ENCODE measurements at places on chromosomes 11 and 22.

GRCh38 chr22:24696551-24697001 is 77.9 kb downstream of the PIWIL3 start:
- no peak for DNase-seq

DNA sequence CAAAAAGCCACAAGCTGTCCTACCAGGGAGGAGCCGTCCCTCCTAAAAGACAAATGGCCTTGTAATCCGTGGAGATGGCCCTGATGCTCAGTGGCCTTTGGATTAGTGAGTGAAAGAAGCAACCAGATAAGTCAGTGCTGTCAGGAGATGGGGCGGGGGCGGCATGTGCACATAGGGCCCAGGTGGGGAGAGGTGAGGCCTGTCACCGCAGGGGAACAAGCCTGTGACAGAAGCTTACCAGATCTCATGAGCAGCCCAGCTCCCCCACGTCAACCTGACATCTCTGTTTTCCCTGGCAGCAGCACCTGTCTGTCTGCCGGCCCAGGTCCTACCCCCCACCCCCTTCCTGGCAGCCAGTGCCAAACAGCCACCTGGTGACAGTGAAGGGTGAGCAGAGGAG is 162.6 kb downstream of the BUD13 start:
- DNase-seq: no peak

GRCh38 chr11:103901656-103902055 is 134.8 kb upstream of the DDI1 start:
- no peak for DNase-seq

GRCh38 chr11:72426758-72427157 is 7.6 kb downstream of the CLPB start:
- no peak for DNase-seq

- peak; percentile 22 for DNase-seq
Observed at GRCh38 chr11:120952461-120953434, 71.2 kb upstream of the TBCEL start.

- DNase-seq: no peak
Observed at GRCh38 chr11:134862105-134862502, 450.1 kb upstream of the B3GAT1 start.

DNA sequence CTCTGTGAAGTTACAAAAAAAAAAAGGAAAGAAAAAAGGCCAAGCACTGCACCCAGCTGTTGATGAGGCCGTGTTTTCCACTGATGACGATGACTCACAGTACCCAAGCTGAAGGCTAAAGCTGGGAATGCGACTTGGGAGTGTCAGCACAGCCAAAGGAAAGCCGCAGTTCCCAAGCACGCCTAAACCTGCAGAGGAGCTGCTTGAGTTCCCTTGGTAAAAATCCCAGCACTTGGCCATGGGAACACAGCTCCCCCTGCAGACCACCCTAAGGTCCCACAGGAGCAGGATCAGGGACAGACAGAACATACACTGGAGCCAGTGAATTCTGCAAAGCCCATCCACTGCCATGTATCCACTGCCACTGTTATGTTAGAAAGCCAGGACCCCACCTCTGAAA is 39.9 kb downstream of the SERGEF start:
- DNase-seq: no peak

DNA sequence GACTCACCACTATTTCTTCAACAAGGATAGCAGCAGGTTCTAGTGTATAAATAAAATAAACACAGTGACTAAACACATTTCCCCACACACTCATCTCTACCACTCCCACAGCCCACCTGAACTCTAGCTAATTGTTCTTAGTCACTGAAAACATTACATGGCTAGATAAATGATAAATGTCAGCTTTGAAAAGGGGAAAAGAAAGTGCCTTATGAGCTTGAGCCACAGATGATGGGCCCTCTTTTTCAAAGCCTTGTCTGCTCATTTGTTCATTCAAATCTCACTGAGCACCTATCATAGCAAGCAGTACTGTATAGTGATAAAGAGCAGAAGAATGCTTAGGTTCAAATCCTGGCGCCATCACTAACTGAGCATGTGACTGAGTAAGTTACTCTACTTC is 58.3 kb downstream of the SIK3 start:
- DNase-seq: no peak

- DNase-seq: no peak
Observed at GRCh38 chr11:2399488-2400068, 972 bp upstream of the TSSC4 start.

- DNase-seq: no peak
Observed at GRCh38 chr22:29636751-29637150, 33.3 kb downstream of the NF2 start.

- no peak for DNase-seq
Observed at GRCh38 chr22:28111501-28112189, 192.6 kb upstream of the PITPNB start.

DNA sequence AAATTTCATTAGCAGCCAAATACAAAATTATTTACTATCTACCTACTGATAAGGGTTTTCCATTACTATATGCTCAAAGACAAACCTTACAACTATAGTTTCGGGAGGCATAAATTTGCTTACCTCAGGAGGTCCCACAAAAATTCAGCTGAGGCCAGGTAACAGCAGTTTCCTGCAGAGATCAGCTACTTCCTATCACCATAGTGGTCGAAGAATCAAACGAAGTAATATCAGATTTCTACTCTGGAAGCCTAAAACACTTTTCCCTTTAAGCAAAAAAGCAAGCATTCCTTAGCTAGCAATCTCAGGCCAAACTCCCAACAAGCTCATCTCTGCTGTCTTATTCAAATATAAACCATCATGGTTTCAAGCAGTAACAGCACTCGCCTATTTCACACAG is 3.1 kb downstream of the NAP1L4 start:
- DNase-seq: no peak

DNA sequence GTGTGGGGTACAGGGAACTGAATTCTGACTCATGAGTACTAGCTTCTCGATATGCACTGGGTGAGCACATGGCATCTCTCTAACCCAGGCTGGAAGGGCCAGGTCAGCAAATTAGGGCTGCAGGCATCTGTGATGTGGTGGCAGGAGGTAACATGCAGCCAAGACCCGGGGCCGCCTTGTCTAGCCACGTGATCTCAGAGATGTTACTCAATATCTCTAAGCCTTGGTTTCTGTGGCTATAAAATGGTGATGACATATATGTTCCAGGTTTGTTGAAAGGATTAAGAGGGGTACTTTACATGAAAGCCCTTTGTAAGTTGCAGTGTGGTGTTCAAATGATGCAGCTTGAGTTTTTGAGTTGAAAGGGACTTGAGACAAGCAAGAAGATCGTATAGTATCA is 3.2 kb downstream of the ST14 start:
- DNase-seq: no peak

GRCh38 chr22:22974795-22975580 is 87.4 kb downstream of the IGLL5 start:
- DNase-seq: no peak

- DNase-seq: no peak
Observed at GRCh38 chr22:16774911-16775500, 50.2 kb downstream of the XKR3 start.

DNA sequence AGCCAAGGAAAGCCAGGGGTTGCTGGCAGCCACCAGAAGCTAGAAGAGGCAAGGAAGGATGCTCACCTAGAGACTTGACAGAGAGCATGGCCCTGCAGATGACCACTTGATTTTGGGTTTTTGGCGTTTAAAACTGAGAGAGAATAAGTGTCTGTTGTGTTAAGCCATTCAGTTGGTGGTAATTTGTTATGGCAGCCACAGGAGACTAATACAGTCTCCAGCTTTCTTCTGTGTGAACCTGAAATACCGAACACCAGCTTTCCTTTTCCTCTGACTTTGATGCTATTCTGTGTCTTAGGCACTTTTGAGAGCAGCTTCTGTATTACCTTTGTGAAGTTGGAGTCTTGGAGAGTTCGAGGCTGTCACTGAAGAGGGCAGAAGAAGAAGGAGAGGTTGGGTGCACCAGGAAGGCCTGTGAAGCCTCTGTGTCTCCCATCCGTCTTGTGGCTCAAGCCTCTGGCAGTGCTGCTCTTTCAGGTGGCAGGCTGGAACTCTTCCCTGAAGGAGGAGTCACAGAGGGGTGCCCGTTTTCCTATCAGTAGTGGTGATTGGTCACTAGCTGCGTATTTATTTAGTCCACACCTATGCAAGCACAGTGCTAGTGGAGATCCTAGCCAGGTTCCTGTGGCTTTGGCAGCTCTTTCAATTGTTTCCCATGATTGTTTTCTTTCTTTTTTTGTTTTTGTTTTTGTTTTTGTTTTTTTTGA is 2.5 kb downstream of the TBC1D22A start:
- DNase-seq: no peak

Measured in activated effector memory CD4-positive, alpha-beta T cell treated with Interleukin-2 at 50 U/mL for 16 hours (primary cell).